ENCODE measurements at places on chromosomes 5 and 9. TPM values are rescaled to one million over a fixed set of nuclear protein-coding genes. Genes with fewer than 3 reads are reported as not detected.

DNA sequence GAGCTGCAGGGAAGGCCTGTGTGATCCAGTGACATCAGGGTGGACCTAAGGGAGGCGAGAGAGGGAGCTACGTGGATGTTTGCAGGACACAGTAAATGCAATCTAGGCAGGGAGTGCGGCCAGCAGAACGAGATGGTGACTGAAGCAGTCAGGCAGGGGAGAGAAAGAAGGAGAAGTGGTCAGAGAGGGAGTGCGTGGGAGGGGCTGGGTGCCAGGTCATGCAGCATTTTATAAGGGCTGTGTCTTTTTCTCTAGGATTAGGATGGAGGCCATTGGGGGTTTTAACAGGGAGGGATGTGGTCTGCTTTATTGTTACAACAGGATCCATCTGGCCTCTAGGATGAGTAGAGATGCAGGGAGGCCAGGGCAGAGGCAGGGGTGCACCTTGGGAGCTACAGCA, 80.4 kb downstream of the DCP2 start:
- DNase-seq, result no peak

GRCh38 chr9:129888293-129889121, 53.2 kb downstream of the USP20 start:
- DNase-seq, result no peak

DNA sequence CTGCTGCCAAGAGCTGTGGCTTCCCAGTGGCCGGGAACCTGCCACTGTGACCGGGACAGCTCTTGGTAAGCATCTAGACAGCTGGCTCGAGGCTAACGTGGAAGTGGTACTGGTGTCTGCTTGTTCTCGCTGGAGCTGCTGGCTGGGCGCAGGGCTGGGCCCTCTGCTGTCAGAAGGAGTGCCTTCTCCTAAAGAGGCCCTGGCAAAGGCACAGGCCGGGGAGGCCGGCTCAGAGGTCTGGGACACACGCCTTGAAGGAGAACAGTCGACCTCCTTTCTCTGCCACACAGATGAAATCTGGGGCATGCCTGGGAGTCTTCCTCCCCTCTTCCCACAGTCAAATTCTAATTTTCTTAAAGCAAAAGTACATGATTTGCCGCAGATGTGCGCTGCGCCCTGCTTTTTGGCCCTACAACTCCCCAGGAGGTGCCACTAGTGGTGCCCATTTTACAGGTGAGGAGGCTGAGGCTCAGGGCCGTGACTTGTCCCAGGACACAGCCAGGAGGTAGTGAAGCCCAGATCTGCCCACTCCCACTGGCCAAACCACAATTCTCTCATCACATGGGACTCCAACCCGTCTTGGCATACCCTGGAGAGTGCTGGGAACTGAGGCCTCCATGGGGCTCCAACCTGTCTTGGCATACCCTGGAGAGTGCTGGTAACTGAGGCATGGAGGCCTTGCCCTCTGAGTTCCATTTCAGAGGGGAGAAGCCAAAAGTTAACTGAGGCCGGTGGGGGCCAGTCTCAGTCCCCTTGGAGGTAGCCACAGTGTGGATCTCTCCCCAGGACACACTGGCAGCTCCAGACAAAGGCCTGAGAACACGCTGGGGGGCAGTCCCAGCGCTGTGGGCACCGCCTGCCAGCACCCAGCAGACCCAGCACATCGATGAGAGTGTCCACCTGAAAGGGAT, 12.0 kb upstream of the RXRA start:
- no peak for DNase-seq

GRCh38 chr5:175092691-175093090, 351.3 kb downstream of the DRD1 start:
- no peak for DNase-seq

DNA sequence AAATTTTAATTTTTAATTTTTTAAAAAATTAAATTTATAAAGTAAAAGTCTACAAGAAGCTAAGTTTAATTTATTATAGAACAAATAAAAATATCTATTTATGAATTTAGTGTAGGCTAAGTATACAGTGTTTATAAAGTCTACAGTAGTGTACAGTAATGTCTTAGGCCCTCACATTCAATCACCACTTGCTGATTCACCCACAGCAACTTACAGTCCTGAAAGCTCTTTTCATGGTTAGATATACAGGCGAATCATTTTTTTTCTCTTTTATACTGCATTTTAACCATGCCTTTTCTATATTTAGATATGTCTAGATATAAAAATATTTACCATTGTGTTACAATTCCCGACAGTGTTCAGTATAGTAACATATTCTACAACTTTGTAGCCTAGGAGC, 55.9 kb downstream of the PCSK1 start:
- no peak for DNase-seq

DNA sequence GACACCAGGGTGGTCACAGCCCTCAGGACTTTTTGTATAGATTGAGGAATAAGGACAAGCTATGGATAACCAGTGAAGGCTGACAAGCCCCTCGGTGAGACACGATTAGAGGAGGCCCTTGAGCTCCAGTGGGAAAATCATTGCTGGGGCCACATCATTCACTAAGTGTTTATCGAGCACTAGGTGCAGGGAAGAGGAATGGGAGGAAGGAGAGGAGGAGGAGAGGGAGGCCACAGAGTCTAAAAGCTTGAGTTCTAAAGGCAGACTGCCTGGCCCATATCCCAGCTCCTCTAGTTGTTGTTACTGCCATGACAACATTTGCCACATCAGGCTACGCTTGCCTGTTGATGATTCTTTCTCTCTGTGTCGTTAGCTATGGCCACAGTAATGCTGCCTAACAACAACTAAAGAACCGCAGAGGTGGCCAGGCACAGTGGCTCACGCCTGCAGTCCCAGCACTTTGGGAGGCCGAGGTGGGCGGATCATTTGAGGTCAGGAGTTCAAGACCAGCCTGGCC, 37.6 kb downstream of the NKX2-5 start:
- DNase-seq, result no peak

GRCh38 chr9:16329671-16330113, 540.8 kb downstream of the BNC2 start:
- DNase-seq, result no peak

- no peak for DNase-seq
These were observed 10.6 kb upstream of the ANGPTL2 start for GRCh38 chr9:127132921-127133647.

DNA sequence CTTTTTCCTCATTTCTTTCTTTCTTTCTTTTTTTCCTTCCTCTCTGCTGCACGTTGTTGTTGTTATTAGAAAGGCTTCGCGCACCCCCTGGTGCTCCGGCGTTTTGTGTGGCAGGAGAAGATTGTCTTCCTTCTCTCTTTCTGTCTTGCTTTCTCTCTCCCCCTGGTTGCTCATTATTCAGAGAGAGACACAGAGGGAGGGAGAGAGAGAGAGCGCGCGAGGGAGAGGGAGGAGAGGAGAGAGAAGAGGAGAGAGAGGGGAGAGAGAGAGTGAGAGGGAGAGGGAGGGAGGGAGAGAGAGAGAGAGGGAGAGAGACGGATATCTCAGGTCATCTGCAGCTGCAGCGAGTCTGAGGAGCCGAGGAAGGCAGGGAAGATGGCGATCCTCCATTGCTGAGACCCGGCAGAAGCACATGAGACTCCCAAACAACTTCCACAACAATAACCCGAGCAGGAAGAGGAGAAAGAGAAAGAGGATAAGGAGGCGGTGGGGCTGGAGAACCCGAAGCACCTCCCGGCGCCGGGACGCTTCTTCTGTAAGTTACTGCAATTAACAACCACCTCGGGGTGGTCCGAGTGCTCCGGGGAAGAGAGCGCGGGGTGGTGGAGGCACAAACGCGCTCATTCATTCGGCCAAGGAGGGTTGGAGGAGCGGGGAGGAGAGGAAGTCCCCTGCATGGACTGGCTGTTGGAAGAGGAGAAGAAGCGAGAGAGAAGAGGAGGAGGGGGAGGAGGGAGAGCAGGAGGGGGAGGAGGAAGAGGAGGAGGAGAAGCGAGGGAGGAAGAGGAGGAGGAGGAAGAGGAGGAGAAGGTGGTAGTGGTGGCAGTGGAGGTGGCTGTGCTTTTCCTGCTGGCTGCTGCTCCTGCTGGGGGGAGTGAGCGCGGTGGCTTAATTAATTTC, at the start of gene ZNF462:
Gene ZNF462 (plus strand): TSS at position 346 of the 900 bp plus-strand sequence. CDS start 60,218 bp downstream, outside the sequence.
- no peak for DNase-seq

- no peak for DNase-seq
These were observed 17.9 kb upstream of the GPX8 start for GRCh38 chr5:55141945-55142690.

DNA sequence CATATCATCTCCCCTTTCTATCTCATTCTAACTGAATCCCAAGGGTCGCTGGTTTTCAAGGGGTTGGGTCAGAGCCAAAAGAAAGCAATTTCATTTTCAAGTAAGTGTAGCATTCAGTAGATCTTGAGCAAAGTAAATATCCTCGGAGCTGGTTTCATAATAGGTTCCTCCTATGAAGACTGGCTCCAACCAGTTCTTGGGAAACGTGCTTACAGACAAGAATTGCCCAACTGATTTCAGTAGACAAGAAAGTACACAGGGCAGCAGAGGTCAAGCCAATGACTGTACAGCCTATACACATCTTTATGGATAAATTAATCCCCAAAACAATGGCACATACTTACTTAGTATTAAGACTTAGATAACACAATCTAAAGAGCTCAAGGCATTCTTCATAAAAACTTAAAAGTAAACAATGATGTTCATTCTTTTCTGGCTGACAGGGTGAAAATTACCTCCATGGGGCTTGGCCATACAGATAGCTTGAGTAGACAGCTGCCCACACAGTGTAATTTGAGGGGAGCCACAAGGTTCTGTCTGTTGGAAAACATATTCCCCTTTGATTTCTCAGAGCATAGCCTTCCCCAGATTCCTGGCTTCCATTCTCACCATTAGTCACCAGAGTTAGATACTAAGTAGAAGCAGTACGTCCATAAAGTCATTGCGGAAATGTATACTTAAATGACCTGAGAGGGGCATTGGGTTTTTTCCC, 163.9 kb downstream of the ARRDC3 start:
- DNase-seq, result no peak

GRCh38 chr5:10283927-10284635, 23.6 kb downstream of the CMBL start:
- peak; percentile 50 for DNase-seq

DNA sequence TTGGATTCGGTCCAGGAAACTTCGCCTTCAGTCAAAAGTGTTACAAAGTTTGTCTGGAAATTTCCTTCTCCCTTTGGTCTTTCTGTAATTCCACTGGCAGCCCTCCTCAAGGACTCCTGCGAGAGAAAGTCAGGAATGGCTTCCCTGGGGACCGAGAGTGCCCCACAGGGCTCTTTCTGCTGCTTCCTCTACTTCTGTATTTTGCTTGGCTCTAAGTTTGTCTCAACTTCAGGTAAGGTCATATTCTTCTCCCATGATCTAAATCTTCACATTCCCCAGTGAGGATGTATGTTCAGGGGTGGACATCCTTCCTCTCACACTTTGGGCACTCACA, 10.3 kb upstream of the RIOK2 start:
- DNase-seq, result no peak

GRCh38 chr5:105413406-105413990, 1850.9 kb upstream of the NUDT12 start:
- DNase-seq, result no peak

- DNase-seq, result no peak
These were observed 84.9 kb downstream of the VAV2 start for GRCh38 chr9:133906932-133907910.

DNA sequence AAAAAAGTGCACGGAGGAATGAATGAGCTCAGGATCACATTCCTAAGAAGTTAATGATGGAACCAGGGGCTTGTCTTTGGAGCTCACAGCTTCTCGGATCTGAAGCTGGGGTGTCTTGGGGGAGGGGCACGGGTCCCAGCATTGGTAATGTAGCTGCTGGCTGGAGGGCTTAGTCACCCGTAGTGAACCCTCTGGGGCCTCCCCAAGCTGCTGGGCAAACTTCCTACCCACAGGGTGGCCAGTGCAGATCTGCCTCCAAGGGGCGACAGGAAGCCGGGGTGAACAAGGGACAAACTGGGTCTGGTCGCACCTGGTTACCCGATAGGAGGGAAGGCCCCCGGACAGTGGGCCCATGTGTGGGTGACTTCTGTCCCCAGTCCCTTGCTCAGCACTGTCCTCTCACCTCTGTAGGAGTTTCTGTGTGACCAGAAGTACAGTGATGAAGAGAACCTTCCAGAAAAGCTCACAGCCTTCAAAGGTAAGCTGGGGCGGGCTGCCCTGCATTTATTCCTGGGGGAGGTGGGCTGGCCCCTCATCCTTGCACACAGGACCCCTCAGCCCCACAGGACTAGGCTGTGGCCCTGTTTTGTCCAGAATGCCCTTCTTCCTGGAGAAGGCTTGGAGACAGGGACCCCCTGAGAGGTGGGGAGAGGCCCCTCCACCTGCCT, 14.1 kb upstream of the NUP214 start:
- no peak for DNase-seq

DNA sequence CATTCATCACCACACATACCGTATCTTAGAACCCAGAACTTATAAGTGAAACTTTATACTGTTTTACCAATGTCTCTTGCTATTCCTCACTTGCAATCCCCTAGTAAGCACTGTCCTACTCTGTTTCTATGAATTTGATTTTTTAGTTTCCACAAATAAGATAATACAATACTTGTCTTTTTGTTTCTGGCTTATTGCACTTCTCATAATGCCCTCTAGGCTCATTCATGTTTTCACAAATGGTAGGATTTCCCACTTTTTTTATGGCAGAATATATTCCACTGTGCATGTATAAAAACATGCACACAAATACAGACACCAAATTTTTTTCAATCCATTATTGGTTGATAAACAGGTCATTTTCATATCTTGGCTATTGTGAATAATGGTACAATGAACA, 1742.3 kb upstream of the NUDT12 start:
- no peak for DNase-seq

Gene PCDHB8
- total RNA-seq, result 0.95 TPM

Gene DMRT2
- not detected for total RNA-seq

Gene ORM2
- total RNA-seq, result not detected

Gene PAEP
- total RNA-seq, result not detected
